ENCODE measurements at places on chromosomes 1 and 21.

- no peak for DNase-seq
Measured at GRCh38 chr1:21652101-21652936, 16.8 kb downstream of the RAP1GAP start.

- no peak for DNase-seq
Measured at GRCh38 chr1:119919241-119919640, 22.9 kb upstream of the ADAM30 start.

GRCh38 chr1:188778578-188778977 is 1699.1 kb downstream of the BRINP3 start:
- no peak for DNase-seq

DNA sequence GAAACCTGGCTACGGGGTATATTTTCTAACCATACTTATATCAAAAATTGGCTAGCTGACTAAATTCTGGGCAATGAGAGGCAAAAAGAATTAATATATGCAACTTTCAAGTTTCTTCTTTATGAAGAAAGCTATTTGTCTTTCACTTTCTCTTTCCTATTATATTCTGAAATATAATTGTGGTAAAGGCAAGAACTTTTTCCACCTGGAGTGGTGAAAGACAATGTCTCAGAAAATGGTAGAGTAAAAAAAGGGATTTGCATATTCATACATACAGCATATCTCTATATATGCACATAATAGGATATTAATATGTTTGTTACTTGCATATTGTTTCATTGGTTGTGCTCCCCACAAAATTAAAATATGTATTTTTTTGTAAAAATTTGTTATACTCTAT is 793.8 kb downstream of the PLA2G4A start:
- DNase-seq = no peak

GRCh38 chr1:81679942-81680341 is 120.8 kb upstream of the ADGRL2 start:
- peak; percentile 69 for DNase-seq

- peak; percentile 70 for DNase-seq
Measured at GRCh38 chr1:62082456-62083363, 111.9 kb upstream of the L1TD1 start.

DNA sequence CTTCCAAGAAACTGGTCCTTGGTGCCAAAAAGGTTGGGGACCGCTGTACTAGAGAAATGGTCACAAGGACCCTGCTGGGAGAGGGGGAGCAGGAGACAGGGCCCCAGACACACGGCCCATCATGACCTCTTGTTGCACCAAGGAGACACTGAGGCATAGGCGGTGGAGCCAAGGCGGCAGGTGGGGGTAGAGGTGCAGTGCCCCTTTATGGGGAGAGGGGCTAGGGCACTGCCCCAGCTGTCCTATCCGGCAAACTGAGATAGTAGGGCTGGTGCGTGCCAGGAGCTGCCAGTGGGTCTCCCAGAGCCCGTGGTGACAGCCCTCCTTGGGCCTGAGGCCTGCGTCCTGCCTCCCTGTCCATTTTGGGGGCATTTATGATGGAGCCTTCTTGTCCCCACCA is 20.3 kb downstream of the TNNT2 start:
- no peak for DNase-seq

DNA sequence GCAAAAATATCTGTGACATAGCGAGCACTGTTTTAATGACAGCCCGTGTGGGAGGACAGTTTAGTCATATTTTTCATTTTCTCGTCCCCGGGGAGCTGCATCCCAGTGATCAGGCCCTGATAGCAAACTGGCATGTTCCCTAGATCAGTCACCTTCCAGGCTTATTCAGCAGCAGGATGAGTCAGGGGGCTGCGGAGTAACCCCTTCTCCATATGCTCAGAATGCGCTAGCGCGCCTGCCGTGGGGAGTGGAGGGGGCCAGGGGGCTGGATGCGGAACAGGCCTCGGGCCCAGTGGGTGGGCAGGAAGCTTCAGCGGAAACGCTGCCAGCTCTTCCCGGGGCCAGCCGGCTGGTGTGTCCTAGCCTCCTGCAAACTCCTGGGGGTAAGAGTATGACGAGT is 94.0 kb downstream of the KCND3 start:
- DNase-seq = no peak

Measured in choroid plexus epithelial cell (primary cell).